Right ventricle myocardium superior (tissue), 1 donor: ENCODE measurements at places on chromosomes 16 and 17.

GRCh38 chr16:87929986-87930385, 6.3 kb downstream of the CA5A start:
- no peak for DNase-seq

GRCh38 chr17:13400491-13400890, 201.2 kb downstream of the HS3ST3A1 start:
- no peak for DNase-seq

DNA sequence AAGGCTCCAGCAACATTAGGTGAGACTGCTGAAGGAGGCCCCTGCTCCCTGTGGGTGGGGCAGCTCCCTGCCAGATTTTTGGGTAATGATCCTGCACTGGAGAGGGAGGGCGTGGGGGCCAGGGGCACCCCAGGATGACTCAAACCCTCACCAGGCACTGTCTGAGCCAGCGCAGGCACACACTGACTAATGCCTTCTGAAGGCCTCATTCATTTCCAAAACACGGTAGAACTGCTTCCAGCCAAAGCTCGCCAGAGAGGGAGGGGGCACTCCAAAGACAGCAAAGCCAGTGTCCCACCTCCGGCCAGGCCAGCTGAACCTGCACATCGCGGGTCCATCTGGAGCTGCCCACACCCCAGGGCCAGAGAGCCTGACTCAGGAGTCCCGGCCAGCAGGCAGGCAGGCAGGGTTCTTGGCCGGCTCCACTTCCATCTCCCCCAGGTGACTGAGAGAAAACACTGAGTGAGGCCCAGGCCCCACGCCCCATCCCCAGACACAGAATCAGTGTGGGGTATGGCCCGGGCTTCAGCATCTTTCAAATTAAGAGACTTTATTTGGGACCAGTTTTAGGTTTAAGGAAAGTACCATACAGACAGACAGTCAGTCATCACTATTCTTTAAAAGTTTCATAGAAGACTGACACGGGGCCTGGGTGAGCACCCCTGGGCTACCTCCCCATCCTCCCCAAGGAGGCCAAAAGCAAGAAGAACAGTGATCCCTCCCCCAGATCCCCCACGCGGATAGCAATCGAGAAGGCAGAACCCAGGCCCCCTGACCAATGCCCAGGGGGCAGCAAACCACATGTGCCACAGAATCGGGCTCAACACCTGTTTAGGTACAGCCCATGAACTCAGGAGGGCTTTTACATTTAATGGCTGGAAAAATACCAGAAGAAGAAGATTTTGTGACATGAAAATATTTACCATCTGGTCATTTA, 2.3 kb downstream of the PIEZO1 start:
- DNase-seq, result no peak

DNA sequence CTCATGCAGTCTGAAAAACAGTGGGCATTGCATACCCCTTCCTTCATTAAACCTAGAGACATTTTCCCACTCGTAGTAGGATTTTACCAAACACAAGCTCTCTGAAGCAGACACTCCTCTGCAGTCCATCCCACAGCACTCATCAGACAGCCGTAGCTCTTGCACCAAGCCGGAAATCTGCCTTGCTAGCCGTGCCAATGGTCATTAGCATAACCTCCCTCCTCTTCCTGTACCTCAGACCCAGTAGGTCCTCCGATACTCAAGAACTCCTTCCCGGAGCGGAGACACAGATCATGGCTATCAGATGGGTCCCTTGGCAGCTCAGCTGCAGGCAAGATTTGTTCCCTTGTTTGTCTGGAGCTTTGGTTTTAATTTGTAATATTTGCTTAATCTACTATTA, 483.1 kb upstream of the PSMD7 start:
- no peak for DNase-seq

DNA sequence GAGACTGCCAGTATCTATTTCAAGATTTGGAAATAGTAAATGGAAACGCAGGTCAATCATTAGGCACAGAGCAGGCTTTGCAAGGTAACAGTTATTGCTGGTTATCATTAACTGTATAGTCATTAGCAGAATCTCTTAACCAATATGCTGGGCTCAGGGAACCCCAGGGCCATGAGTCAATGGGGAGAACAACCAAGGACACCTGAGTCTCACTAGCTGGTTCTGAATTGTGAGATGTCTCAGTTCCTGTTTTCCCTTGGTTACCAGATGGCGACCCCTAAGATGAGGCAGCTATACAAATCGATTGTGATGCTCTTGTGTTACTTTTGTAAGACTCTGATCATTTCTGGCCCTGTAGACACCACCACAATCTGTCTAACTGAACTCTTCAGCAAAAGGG, 385.3 kb downstream of the HAPSTR1 start:
- DNase-seq, result no peak

- DNase-seq, result no peak
These were observed 61.5 kb downstream of the SLC6A2 start for GRCh38 chr16:55717326-55717725.

- DNase-seq, result no peak
These were observed at the start of gene AHSP for GRCh38 chr16:31527734-31528274. AHSP (plus strand) TSS chr16:31527900; CDS start chr16:31528140, 240 bp downstream.

DNA sequence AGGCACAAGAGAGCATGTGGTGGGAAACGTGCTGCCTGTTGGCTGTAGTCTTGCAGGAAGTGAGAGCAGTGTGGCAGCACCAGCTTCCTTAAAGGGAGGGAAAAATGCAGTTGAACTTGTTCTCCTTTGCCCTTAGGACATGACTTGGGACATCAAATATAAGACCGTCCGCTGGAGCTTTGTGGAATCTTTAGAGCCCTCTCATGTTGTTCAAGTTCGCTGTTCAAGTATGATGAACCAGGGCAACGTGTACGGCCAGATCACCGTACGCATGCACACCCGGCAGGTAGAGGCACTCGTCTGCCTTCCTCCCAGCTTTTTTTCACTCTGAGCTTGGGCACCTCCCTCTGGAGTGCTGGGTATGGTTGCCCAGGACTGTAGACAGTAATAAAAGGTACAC, 23.3 kb downstream of the GPR179 start:
- DNase-seq, result no peak

DNA sequence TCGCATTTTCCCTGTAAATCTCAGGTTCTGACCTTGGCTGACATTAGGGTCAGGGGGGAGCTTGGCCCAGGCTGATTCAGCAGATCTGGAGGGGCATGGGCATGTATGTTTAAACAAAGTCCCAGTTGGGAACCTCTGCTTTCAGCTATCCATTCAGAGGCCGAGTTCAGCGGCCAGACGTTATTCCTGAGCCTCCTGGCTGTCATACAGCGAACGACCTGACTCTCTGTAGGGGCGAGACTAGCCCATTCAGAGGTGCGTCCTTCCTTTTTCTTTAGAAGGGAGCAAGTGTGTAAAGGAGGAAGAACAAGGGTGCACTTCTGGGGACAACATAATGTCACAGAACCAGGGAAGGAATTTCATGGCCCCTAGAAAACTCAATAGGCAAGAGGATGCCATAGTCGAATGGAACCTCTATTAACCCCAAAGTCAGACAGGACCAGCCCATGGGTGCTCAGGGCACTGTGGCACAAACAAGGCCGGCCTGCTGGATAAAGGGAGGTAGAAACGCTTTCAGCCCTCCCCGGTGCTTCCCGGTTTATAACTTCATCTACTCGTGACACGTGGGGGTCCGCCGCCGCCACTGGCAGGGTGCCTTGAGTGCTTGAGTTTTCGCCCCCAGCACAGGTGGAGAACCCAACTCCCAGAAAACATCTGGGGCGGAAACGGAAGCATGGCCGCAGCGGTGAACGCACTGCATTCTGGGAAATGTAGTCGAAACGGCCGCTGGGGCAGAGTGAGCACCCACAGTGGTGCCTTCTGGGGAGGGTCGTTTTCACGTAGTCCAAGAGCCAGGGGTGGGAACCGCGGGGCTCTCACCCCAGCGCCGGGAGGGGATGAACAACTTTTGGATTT, 33.2 kb upstream of the PLCG2 start:
- peak; percentile 84 for DNase-seq

GRCh38 chr17:45431531-45432404, 902 bp downstream of the ARHGAP27 start:
- peak; percentile 83 for DNase-seq

- no peak for DNase-seq
These were observed 8.4 kb downstream of the FSCN2 start for GRCh38 chr17:81536299-81537290.

GRCh38 chr17:35900280-35900679, 20.1 kb upstream of the CCL5 start:
- no peak for DNase-seq

- no peak for DNase-seq
These were observed 51.3 kb downstream of the NKD1 start for GRCh38 chr16:50599494-50599893.
